ENCODE measurements at places on chromosomes 4 and X. TPM values are rescaled to one million over a fixed set of nuclear protein-coding genes. Genes with fewer than 3 reads are reported as not detected.

MED28 gene
- 6.0 TPM for total RNA-seq

- DNase-seq: peak; percentile 79
Observed at GRCh38 chr4:3346146-3346545, 53.3 kb downstream of the RGS12 start.

GRCh38 chr4:35151816-35152572 is 1092.3 kb downstream of the ARAP2 start:
- DNase-seq: peak; percentile 10

- no peak for DNase-seq
Observed at GRCh38 chr4:69832326-69833030, 27.5 kb downstream of the SULT1E1 start.

USP51 gene
- total RNA-seq: 0.21 TPM

PLP1 gene
- total RNA-seq: not detected

DNA sequence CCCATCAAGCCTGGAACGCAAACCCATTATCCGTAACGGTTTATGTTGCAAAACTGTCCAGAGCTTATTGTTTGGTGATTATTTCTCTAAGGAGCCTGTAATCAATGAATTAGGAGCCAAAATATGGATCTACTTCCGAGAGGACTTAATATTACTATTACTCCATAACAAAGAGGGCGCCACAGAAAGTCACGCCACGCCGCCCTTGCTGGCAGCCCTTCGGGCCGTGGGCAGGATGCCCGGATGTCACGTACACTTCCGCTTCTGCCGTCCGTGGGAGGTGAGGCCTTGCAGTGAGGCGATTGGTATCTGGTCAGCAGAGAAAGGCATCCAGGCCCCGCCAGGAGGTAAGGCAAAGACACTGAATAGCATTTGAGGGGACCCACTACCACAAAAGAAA is at the start of gene MAGEB10:
TSS of gene MAGEB10 (plus strand) at position 301 of the 400 bp plus-strand sequence. CDS start 13,317 bp downstream, outside the sequence.
- no peak for DNase-seq

- DNase-seq: no peak
Observed at GRCh38 chrX:6291444-6291843, 62.8 kb upstream of the NLGN4X start.

GRCh38 chr4:70877556-70877955 is 24.6 kb upstream of the MOB1B start:
- DNase-seq: no peak

RBMX gene
- total RNA-seq: 528 TPM

DNA sequence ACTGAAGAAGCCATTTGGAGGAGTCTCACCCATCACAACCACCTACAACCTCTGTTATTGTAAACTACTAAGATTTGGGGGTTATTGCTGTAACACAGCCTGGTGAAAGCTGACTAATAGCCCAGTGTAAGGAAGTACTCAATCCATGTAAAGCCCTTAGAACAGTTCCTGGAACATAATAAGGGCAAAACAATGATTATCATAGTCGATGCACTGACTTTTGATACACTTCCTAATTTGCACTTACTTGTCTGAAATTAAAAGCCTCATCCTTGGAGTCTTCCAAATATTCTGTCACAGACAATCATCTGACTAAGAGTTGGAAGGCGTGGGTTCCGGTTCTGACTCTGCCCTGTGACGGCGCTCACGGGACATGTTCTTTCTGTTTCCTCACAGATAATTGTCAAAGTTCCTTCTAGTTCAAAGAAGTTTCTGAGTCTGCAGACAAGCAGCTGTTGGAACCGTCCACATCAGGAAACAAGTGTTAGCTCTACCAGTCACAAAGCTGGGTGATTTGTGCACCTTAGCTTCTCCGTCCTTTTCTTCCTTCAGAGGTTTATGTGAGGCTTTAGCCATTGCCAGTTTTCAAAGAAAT is 33.4 kb upstream of the RASGEF1B start:
- DNase-seq: no peak

DTHD1 gene
- not detected for total RNA-seq

APLN gene
- 0.31 TPM for total RNA-seq

Measured in A172 (cell line).